Activated CD4-positive, alpha-beta memory T cell treated with anti-CD3 and anti-CD28 coated beads, Interleukin-2, amount 10 ng/mL, durations not matched to agents 7 days and 5 days (primary cell): ENCODE measurements at places on chromosomes 7 and 10.

DNA sequence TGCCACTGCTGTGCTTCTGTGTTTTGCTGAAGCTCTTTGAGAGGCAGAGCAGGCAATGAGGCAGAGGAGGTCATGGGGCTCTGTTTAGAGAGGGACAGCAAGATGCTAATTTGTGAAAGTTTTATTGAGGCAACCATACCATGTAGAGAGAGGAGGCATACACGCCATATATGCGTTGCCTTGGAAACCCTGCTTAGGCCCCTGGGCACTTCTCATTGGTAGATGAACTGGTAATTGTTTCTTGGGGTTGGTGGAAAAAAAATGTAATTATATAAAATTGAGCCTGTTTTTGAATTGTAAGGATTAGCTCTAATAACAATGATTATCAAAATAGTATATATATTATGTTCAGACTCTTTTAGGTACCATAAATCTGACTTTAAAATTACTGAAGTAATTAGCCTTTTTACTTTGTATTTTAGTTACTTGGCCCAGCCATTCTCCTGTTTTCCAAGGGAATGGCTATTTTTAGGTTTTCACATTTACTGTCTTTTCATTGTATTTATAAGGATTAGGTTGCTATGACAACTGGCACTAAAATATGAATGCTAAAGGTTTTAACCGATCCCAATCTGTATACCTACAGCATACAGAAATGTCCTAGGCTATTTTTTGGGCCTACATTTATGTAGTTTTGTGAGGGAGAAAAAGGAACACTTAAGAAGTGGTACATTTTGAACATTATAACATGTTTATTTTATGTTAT lies 52.4 kb downstream of the BZW2 start:
- DNase-seq: no peak

DNA sequence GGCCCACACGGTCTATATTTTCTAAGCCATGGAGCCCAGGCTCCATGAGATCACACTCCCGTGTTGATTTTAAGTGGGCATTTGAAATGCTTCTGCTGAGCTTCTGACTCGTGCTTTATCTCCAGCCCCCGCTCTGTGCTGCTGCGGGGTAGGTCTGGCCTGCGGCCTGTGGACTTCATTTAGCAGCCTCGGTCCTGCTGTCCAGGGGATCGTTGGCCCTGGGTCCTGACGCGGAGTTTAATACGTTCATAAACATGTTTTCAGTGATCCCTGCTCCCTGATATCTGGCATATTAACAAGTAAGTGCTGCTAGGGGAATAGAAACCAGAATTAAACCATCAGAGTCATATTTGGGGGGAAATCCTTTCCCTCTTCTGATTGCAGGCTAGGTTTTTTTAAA lies 540.3 kb upstream of the MGMT start:
- no peak for DNase-seq

- no peak for DNase-seq
Measured at GRCh38 chr7:70389531-70390151, 742.3 kb upstream of the GALNT17 start.

DNA sequence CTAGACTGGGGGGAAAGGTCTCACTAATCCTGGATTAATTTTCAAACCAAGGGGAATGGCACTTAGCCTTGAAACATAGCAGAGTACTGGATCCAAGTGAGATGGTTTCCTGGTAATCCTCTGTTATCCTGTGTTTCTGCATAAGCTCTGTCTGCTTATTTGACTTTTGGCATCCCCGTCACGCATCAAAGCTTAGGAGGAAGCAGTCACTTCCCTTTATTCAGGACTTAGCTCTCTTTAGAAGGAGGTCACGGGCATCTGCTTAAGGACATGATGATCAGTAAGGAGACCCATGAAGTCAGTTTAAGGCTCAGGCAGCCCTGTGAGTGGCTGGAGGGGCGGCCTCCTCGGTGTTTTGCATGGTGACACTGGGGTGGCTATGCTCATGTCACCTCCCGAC lies 30.0 kb downstream of the TSPAN15 start:
- DNase-seq: no peak
